GM13977 (cell line): ENCODE measurements at places on chromosomes 6 and 20.

DNA sequence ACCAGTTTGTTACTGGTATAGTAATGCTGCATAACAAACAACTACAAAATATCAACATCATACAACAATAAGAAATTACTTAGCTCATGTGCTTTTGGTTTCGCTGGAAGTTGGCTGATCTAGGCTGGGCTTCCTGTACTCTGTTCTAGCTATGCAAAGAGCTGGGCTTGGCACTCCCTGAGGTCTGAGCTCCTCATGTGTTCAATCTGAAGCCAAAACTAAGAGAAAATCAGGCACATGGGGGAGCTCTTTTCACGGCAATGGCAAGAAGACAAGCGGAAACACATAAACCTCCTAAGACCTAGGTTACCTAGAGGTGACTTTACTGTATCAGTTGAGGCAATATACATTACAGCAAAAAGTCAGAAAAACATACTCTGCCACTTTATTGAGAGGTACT is 574.2 kb downstream of the KHDRBS2 start:
- DNase-seq, result no peak

GRCh38 chr20:47295921-47296426 is 60.5 kb downstream of the ZMYND8 start:
- DNase-seq, result no peak

DNA sequence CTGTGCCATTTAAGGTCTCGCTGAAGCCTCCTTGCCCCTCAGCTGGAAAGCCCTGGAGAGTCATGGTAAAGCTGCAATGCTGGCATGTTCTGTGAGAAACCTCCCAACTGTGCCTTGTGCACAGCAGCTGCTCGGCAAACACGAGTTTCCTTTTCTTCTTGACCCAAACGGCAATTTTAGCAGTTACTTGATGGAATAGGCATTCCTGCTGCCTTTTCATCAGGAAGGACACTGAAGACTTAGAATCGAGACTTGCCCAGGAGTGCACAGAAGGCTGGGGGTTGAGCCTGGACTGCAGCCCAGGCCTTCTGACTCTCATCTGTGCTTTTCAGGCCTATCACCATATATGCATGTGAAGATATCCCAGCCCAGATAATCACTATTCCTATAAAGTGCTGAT is 28.7 kb upstream of the CLDN20 start:
- no peak for DNase-seq

- DNase-seq, result no peak
Measured at GRCh38 chr6:73893696-73894095, 197.7 kb downstream of the CD109 start.

DNA sequence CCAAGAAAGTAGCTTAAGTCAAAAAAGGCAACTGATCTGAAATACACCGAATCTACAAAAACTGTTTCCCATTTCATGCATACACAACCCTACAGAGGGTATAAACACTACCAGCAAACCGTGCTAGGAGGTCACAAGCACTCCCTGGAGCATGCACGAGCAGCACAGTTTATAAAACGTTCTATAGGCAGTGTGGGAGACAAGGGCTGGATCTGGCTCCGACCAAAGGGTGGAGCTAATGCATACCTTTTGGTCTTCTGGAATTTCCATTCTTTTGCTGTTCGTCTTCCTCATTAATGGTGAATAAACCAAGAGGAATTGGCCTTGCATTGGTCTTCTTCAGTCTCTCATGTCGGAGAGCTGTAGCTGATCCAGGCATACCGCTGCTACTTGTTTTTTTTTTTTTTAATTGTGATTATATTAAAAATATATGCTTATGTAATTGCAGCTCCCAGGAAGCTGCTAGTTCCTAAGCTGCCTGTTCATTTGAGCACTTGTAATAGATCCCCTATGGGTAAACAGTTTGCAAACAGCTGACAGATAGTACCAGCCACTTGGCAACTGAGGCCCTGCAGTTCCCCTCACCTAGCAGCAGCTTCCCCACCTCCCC is 24.5 kb downstream of the MAP7 start:
- DNase-seq, result no peak

DNA sequence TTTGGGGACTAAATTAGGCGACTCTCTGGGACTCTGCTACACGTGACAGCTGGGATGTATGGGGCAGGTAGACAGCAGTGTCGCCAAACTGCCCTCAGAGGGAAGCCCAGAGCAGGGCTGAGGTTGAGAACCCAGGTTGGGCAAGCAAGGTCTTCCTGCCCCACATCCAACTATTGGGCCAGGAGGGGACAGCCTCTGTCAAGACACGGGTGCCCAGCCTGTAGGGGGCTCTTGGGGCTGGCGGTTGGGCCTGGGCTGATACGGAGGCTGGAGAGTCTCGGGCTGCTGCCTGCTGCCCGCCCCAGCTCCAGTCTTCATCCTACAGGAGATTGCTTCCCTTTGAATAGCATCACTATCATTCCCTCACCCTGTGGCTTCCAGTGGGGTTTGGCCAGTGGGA is 33.3 kb downstream of the CPNE5 start:
- DNase-seq, result no peak

DNA sequence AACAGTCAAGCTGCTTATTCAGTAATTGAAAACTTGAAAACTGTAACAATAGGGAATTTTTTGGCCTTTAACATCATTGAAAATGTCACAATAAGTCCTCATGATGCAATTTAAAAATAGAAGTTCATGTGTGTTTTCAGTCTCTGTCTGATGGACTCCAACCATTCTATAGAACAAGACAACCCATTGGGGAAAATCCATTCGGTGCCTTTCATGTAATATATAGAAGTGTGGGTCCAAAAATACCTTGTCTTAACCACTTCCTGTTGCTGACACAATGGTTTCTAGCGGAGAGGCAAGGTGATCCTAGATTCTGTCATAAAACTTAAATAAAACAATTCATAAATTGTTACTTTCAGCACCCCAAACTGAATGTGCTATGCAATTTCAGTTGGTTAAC is 1131.3 kb upstream of the MAP3K7 start:
- peak; percentile 10 for DNase-seq
